ENCODE measurements at places on chromosomes 5 and 9.

- DNase-seq: no peak
Measured at GRCh38 chr5:124764992-124765611, 18.7 kb upstream of the ZNF608 start.

GRCh38 chr5:154783774-154784460 lies 28.7 kb downstream of the LARP1 start:
- no peak for DNase-seq

GRCh38 chr5:143762636-143763220 lies 49.2 kb upstream of the HMHB1 start:
- no peak for DNase-seq

DNA sequence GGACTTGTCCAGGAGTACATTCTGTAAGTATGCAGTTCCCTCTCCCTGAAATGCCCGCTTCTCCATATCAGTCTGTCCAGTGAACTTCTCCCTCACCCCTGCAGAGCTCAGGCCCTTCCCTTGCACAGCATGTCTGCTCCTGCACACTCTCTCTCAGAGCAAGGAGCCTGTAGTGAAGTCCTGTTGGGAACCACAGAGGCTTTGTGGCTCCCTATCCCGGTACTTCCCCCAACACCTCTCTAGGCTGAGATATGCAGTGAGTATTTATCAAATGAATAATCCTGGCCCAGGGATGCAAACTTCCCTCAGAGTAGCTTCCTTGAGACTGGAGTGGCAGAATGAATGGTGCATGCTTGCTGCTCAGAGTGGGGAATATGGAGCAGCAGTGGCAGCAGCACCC lies 48.8 kb downstream of the POC5 start:
- no peak for DNase-seq

- no peak for DNase-seq
Measured at GRCh38 chr5:141490271-141490670, 1.4 kb downstream of the PCDHGC5 start.

- no peak for DNase-seq
Measured at GRCh38 chr9:127854184-127854806, at the start of gene ENG. TSS of gene ENG (minus strand) at chr9:127854658. CDS start at chr9:127854355, 303 bp downstream.

DNA sequence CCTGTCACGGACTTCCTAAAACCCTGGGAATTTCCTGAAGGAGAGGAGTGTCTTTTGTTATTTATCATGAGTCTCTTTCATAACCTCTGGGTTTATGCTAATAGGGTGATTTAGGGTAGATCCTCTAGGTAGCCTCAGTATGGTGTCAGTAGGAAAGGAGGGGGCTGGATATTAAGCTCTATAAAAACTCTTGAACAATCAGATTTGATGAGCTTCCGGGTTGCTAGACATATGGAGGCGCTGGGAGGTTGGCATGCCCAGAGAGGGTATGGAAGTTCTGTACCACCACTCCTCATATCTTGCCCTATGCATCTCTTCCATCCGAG lies 15.6 kb upstream of the PTBP3 start:
- DNase-seq: no peak

Measured in kidney epithelial cell (primary cell).